ENCODE measurements at places on chromosomes 11 and 22. TPM values are rescaled to one million over a fixed set of nuclear protein-coding genes. Genes with fewer than 3 reads are reported as not detected.

Gene ARHGAP20
- total RNA-seq, result 0.46 TPM

Gene F2
- not detected for total RNA-seq

Gene FAM180B
- total RNA-seq, result not detected

Gene HTR3A
- total RNA-seq, result not detected

GRCh38 chr11:116861539-116861938 lies 24.1 kb upstream of the APOA1 start:
- DNase-seq, result no peak

Gene SLCO2B1
- total RNA-seq, result not detected

DNA sequence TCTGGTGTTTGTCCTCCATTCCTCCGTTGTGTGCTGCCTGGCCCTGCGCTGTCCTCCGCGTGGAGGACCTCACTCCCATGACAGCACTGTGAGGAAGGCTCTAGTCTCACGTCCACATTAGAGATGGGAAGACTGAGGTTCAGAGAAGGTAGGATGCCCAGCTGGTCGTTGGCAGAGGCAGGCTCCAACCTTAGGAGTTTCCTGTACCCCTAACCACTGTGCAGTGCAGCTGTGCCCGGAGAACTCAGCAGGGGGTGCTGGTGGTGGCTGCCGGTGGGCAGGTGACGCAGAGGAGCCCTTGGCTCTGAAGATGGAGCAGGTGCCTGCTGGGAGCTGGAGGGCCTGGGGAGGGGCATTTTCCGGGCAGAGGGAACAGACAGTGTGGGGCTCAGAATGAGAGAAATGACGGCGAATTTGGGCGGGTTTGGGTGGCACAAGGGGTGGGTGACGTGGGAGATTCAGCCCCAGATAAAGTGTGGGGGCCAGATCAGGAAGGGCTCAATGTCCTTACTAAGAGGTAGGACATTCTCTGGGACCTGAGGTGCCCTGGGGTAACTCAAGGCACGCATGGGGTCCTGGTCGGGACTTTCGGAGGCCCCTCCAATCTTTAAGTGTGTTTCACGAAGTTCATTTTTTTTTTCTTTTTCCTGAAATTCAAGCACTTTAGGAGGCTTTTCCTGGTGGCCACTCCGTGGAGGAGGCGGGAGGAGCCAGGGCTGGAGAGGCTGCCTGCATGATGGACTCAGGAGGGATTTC lies 535.0 kb downstream of the TBC1D22A start:
- no peak for DNase-seq

GRCh38 chr11:68365943-68366435 lies 53.6 kb downstream of the LRP5 start:
- DNase-seq, result no peak
